Right ventricle myocardium superior (tissue), 1 donor: ENCODE measurements at places on chromosomes 13 and 19.
A peak's percentile ranks its signal among the peaks of the same experiment; 100 is the strongest.

GRCh38 chr13:42497798-42498197 is 76.2 kb upstream of the TNFSF11 start:
- DNase-seq = no peak

GRCh38 chr13:110409581-110409992 is 102.5 kb downstream of the COL4A2 start:
- DNase-seq = no peak

GRCh38 chr13:58126496-58126895 is 495.0 kb downstream of the PCDH17 start:
- DNase-seq = no peak

DNA sequence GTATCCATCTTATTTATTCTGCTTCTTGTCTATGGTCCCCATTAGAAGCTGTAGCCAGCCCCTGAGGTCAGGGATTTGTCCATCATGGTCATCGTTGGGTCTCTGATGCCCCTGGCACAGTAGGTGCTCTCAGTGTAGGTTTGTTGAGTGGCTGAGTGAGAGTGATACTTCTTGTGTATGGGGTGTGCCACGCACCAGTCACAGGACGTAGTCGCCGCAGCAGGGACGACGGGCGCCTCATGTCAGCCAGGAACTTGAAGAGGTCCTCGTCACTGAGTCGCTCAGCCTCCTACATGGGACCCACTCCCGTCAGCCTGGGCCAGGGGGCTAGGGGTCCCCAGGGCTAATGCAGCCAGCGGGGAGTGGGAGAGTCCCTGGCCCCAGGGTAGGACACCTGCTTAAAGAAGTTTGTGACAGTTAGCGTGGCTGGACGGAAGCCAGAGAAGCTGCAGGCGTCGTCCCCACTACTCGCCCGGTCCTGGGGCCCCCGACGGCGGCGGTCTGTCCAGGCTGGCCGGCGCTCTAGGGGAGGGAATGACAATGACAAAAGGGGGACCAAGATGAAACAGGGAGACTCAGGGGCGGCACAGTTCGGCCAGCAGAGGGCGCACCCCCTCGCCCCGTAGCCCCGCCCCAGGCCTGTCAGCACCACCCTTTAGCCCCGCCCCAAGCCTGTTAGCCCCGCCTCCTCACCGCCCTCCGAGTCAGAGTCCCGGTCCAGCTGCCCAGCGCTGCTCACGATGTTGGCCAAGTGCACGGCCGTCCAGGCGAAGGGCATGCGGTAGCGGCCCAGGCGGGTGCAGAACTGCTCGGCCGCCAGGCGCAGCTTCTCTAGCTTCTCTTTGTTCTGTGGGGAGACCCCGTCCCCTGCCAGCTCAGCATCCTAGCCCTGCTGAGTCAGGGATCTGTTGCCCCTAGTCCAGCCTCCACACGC is 3.7 kb downstream of the ANGPTL8 start:
- DNase-seq = peak; percentile 96

GRCh38 chr13:75938811-75939560 is 302.9 kb downstream of the LMO7 start:
- no peak for DNase-seq

DNA sequence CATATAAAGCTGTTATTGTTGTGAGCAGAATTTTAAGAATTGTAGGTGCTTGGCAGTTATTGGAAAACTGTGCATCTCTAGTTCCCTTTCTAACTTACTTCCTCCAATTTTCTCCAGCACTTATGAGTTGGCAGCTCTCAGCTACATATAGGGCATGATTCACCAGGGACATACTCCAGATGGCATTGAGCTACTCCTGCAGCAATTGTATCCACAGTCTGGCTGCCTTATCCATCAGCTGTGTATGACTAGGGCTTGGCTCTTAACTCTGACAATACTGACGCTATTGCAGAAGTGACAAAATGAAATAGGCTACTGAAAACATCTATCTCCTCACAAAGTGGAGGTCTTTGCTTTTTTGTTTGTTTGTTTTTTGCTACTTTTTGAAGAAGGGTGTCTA is 276.7 kb downstream of the POU4F1 start:
- DNase-seq = no peak
